ENCODE measurements at places on chromosomes 7 and 10.
A peak's percentile ranks its signal among the peaks of the same experiment; 100 is the strongest.

GRCh38 chr10:100186253-100187212, 704 bp upstream of the ERLIN1 start:
- DNase-seq = peak; percentile 75

GRCh38 chr10:79146611-79147130, 77.9 kb downstream of the ZMIZ1 start:
- peak; percentile 86 for DNase-seq

DNA sequence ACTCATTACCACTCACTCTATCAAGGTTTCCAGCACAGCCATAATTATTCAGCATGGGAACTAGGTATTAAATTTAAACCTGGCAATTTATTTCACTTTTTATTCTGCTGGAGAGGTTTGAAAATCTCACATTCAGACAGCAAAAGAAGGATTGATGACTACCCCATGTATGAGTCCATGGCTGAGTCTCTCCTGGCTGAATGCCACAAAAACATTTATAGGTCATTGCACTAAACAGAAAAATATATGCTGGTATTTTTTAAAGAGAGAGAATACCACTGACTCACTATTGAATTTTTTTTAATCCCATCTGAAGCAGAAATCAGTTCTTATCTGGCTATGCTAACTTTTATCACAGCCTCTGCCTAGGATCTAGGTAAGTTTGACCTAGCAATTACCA, 336.3 kb downstream of the PPP1R3A start:
- DNase-seq = no peak

DNA sequence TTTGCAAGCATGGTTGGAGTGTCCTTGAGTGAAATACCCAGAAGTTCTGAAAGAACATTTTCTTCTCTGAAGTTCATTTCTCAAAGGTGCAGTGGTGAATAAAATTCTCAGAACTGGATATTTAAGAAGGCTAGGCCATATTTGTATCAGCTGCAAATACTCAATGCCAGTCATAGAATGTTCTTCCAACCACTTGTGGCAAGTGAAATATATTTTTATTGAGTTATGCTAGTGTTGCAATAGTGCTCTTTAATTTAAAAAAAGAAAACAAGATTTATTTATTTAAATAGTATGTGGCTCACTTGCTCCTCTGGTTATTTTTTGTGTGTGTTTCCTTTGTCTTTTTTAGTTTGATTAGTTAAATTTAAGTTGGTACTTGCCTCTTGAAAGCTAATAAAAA, 64.5 kb downstream of the PALS2 start:
- no peak for DNase-seq

DNA sequence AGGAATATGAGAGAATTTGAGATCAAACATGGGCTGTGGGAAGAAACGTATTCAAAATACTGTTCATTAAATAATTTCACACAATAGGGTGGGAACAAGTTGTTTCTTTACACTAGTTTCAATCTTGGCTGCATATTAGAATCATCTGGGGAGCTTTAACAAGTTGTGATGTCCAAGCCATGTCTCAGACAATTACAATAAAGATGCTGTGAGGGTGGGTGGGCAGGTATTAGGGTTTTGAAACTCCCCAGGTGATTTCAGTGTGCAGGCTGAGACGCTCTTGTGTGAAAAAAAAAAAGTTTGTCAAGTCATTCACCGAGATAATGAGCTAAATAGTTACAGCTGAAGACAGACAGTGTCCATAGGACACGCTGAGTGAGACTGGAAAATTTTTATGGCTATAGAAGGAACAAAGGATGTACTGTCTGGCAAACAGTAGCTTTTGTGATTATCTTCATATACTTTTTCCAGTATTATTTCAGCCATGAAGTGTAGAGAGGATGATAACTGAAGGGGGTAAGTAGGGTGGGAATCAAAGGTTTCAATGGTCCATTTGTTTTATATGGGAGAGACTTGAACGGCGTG, 12.6 kb upstream of the LAMB4 start:
- no peak for DNase-seq

DNA sequence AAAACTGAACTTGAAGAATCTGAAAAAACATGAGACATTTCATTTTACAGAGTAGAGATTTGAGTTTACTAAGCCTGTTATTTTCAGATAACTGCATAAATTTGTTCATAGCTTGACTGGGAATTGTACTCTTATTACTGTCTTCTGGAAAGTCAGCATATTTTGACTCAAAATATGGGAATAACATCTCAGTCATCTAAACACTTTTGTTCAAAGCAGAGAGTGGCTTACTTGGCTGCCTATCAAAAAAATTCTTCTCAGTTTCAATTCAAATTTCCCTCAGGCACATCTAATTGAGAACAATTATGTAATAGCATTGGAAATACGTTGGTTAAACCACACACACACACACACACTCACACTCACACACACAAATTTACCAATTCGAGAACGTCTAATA, 384.6 kb downstream of the ARL4A start:
- no peak for DNase-seq

DNA sequence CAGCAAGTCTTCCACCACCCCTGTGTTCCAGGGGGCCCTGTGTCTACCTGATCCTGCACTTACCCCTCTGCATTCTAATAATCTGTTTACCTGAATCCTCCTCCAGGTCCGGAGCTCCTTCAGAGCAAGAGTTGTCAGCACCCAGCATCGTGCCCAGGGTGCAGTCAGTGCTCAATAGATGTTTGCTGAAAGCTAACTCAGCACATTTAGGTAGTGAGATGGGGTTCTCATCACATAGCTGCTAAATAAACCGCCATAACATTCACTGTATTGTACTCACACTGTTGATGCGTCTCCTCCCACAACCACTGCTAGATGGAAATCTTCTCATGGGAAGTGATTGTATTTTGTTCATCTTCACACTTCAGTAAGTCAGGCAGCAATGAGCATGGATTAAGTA, 376.5 kb upstream of the C7orf33 start:
- no peak for DNase-seq

DNA sequence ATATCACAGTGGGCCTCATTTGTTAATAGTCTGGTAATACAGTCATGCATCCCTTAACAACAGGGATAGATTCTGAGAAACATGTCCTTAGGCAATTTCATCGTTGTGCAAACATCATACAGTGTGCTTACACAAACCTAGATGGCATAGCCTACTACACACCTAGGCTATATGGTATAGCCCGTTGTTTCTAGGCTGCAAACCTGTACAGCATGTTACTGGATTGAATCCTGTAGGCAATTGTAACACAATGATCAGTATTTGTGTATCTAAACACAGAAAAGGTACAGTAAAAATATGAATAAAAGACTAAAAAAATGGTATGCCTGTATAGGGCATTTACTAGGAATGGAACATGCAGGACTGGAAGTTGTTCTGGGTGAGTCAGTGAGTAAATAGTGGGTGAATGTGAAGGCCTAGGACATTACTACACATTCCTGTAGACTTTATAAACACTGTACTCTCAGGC, 12.0 kb upstream of the RHOBTB1 start:
- peak; percentile 54 for DNase-seq

GRCh38 chr7:757741-758163, 30.7 kb upstream of the PRKAR1B start:
- no peak for DNase-seq

GRCh38 chr7:22601408-22601807, 101.4 kb upstream of the STEAP1B start:
- no peak for DNase-seq

- DNase-seq = no peak
These were observed 5.5 kb upstream of the IMPDH1 start for GRCh38 chr7:128415217-128415785.

DNA sequence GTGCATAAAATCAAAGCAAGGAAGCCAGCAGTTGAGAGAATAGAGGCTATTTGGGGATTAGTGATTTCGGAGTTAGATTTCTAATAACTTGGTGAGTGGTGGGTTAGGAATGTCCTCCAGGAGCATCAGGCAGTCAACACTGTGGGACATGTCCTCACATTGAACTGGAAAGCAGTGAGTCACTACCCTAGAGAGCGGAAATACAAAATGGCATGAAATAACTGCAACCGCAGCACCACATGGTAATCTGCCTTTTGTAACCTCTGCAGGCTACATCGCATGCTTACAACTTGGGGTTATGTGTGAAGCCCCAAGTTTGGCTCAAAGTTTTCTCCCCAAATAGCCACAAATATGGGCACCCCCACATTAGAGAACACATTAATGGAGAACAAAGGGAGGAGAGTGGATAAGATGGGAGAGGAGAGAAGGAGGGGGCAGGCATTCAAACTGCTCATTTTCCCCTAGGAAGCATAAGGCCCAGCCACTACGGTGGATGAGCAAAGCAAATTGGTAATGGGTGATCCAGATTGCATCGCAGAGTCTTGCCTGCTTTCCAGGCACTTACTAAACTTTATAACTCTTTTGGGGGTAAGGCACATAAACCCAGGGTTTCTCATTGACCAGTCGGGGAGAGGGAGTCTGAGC, 22.0 kb upstream of the SLF2 start:
- DNase-seq = no peak

DNA sequence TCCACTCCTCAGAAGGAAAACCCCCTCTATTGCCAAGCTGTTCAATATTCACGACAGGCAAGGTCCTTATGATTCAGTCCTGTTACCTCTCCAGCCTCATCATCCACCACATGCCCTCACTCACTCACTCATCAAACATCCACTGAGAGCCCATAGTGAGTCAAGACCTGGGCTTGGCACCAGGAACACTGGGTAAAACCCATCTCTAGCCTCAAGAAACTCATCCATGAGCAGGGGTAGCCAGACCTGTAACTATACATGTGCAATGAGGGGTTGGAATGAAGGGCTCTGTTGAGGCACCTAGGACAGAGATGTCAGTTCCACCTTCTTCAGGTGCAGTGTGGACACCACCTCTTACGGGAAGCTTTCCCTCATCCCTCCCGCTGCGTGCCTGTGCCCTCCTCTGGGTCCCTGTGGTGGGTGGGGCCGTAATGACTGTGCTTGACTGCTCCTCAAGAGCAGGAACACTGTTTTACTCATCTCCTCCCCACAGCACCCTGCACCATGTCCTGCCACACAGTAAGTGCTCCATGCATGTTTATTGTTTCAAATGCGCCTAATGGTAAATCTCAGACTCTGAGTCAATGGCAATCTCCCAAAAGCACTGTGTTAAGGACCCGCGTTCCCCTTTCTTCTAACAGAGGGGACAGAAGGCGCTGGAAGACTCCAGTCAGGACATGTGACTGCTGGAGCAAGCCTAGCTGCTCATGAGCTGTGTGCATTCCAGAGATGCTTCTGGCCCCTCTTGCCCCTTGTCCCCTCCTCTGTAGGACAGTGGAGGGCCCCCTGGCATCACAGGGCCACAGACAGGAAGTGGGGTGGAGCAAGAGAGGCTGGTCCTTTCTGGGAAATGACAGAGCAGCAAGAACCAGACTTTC, 95.4 kb downstream of the HIPK2 start:
- DNase-seq = no peak

All from HT-29 (cell line).